ENCODE measurements at places on chromosomes 11 and 22. TPM values are rescaled to one million over a fixed set of nuclear protein-coding genes. Genes with fewer than 3 reads are reported as not detected.

- DNase-seq = peak; percentile 46
Observed at GRCh38 chr11:27392278-27393114, 29.5 kb upstream of the CCDC34 start.

DNA sequence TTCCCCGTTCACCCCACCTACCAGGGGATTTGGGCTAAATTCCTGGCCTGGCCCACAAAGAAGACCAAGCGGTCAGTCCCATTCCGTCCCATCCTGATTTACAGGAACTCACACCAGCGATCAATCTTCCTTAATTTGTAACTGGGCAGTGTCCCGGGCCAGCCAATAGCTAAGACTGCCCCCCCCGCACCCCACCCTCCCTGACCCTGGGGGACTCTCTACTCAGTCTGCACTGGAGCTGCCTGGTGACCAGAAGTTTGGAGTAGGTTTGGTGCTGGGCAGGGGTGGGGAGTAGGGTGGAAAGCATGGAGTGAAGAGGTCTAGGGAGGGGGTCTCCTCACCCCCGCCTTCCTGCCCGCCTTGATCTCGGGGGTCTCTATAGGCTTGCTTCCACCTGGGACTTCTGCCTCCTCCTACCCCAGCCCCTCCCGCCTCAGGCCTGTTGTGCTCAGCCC lies at the start of gene SERPING1:
TSS of gene SERPING1 (plus strand) at position 225 of the 455 bp plus-strand sequence. CDS start 586 bp downstream, outside the sequence.
- no peak for DNase-seq

DNA sequence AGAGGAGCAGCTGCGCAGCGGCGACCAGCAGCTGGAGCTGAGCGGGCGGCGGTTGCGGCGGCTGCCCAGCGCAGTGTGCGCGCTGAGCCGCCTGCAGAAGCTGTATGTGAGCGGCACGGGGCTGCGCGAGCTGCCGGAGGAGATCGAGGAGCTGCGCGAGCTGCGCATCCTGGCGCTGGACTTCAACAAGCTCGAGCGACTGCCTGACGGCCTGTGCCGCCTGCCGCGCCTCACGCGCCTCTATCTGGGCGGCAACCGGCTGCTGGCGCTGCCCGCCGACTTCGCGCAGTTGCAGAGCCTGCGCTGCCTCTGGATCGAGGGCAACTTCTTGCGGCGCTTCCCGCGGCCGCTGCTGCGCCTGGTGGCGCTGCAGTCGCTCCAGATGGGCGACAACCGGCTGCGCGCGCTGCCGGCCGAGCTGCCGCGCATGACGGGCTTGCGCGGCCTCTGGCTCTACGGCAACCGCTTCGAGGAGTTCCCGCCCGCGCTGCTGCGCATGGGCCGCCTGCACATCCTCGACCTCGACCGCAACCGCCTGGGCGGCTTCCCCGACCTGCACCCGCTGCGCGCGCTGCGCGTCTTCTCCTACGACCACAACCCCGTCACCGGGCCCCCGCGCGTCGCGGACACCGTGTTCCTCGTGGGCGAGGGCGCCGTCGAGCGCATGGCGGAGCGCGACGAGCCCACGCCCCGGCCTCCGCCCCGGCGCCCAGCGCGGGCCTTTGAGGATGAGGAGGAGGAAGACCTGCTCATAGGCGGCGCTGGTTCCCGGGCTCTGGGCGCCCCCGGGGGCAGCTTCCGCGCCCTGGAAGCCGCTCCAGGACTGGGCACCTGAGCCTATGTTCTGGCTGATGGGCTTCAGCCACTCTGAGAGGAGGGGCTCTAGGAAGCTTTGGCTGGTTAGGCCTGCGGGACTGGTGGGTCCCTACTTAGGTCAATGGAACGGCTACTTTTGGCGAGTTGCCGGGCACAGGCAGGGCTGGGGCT lies 787 bp downstream of the LRRC10B start:
- DNase-seq = peak; percentile 79

- DNase-seq = no peak
Observed at GRCh38 chr11:20336056-20336455, 27.5 kb upstream of the HTATIP2 start.

Gene LRRC56
- 1.0 TPM for polyA plus RNA-seq

Gene TRIM51
- not detected for polyA plus RNA-seq

Gene TSGA10IP
- not detected for polyA plus RNA-seq

Gene PNPLA2
- 25.4 TPM for polyA plus RNA-seq

Measured in A549 (cell line).